ENCODE measurements at places on chromosomes 1 and 21. TPM values are rescaled to one million over a fixed set of nuclear protein-coding genes. Genes with fewer than 3 reads are reported as not detected.

The DNMT3L gene
- total RNA-seq = not detected

The TEX38 gene
- total RNA-seq = not detected

The LIPI gene
- total RNA-seq = not detected

The POFUT2 gene
- total RNA-seq = 87.3 TPM

The ECM1 gene
- total RNA-seq = 22.8 TPM

The NRDC gene
- 49.7 TPM for total RNA-seq

The PRELP gene
- total RNA-seq = 244 TPM

The NES gene
- 30.6 TPM for total RNA-seq

The IVL gene
- total RNA-seq = 0.27 TPM

The PDPN gene
- 20.7 TPM for total RNA-seq

The SIM2 gene
- total RNA-seq = not detected

The TRMT1L gene
- total RNA-seq = 18.7 TPM

The SLC9C2 gene
- not detected for total RNA-seq

The CNKSR1 gene
- 17.5 TPM for total RNA-seq

The CA6 gene
- total RNA-seq = not detected

The NBPF3 gene
- 4.2 TPM for total RNA-seq

DNA sequence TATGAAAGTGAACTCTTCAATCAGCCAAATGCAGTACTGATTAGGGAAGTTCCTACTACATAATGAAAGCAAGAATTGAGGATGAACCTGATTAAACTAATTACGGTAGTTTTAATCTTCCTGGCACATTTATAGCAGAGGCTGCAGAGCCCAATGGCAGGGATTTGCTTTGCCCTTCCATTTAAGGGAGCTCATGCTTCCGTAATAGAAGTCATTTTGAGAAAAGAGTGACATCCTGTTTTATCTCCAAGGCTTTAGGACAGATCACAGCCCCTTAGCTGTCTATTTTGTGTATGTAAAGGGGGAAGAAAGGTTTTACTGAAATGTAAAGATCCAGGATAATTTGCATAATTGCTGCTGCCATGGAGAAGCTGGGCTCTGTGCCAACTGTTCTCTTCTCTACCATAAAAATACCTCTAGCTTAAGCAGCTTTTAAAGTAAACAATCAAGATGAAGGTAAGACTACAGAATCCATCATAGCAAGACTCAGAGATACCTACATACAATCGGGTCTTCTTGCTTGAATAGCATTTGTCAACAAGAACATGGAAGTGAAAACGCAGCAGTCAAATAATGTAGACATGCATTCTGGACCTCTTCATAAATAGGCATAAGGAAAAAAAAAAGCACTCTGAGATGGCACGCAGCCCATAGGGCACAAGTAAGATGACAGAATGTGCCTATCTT is 62.5 kb downstream of the ASH1L start:
- no peak for DNase-seq

GRCh38 chr1:94111879-94112278 is 9.1 kb downstream of the ABCA4 start:
- DNase-seq = no peak

DNA sequence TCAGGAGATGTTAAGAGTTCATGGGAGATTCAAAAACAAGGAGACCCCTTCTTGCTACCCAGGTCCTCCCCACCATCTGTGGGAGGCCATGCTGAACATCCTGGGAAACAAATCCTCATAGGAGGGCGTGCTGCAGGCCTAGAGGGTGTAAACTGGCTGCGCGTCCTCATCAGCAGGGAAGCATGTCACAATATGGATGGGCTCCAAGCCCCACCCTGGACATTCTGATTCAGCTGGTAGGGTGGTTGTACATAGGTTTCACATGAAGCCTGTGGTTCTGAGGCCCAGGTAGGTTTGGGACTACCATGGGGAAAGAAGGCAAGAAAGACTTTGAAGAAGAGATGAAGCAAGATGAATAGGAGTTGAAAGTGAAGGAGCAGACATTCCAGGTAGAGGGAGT is 44.6 kb upstream of the IFNLR1 start:
- no peak for DNase-seq

- DNase-seq = no peak
These were observed 25.6 kb upstream of the TTLL10 start for GRCh38 chr1:1148061-1148460.

- DNase-seq = no peak
These were observed 21.0 kb upstream of the TMEM52 start for GRCh38 chr1:1940123-1940425.

DNA sequence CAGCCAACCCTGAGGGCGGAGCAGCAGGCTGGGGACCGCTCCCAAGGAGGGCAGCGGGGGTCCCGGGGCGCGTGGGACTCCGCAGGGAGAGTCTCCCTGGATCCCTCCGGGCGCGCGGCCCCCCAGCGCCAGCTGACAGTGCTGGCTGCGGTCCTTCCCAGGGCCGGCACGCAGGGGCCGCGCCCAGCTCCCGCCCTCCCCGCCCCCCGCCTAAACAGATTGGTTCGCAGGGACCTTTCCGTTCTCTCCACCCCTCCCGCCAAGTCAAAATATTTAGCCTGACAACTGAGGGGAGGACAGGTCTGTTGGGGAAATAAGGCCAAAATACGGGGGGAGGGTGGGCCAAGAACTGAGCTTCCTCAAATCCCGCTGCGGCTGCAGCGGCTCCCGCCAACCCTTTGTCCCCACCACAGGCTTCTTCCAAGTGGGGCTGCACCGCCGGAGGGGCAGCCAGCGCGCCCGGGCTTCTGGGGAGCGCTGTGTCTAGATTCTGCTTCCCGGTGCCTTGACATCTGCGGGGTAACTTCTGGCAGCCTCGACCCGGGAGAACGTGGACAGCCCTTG is at the start of gene INSRR:
Gene INSRR, minus strand, starts transcription at position 159 of the 564 bp plus-strand sequence. CDS start 496 bp downstream, outside the sequence.
- no peak for DNase-seq

DNA sequence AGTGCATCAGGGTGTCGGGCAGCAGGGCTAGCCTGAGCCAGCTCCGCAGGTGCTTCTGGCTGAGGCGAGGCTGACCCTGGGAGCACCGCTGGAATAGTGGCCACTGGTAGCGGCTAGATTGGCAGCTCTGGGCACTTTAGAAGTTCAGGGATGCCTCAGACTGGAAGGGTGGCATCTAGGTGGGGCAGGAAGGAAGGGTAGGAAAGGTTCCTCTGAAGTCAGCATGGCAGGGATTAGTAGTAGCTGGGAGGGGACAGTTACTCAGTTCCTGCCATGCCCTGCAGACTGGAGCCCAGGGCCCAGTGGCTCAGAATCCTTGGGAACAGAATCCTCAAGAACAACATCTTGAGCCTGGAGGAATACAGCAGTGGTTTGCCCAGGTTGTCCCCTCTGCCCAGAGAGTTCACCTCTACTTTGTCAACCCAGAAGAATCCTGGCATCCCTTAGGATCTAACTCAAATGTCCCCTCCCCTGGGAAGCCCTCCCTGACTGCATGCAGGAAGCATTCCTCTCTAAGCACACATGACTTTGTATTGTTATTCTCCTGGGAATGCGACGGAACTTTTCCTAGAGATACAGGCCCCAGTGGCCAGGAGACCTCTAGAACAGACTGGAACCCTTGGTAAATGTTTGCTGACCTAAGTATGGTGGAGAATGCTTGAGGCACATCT is 39.5 kb upstream of the BCAR3 start:
- no peak for DNase-seq

DNA sequence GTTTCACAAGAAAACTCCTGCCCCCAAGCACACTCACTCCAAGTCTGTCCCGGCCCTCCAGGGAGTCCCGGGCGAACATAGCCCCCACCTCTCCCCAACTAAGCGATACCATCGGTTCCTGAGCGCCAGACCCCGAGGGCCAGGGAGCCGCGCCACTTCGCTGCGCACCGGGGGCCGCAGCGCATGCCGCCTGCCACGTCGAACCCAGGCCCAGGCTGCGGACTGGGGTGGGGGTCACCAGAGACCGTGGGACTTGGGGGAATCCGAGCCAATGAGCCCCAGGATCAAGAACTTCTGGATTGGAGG is 801 bp downstream of the RSPO1 start:
- no peak for DNase-seq

DNA sequence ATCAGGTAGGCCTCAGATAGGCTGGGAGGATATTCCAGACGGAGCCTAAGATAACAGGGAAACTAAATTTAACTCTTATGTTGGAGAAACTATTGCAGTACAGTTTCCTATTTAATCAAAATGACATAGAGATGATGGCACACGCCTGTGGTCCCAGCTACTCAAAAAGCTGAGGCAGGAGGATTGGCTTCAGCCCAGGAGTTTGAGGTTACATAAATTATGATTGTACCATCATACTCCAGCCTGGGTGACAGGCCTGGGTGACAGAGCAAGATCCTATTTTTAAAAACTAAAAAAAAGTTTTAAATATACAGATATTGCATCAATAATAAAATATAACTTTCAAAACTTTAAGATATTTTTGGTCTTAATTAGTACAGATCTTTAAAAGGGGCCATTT is 25.2 kb upstream of the TAL1 start:
- DNase-seq = no peak

DNA sequence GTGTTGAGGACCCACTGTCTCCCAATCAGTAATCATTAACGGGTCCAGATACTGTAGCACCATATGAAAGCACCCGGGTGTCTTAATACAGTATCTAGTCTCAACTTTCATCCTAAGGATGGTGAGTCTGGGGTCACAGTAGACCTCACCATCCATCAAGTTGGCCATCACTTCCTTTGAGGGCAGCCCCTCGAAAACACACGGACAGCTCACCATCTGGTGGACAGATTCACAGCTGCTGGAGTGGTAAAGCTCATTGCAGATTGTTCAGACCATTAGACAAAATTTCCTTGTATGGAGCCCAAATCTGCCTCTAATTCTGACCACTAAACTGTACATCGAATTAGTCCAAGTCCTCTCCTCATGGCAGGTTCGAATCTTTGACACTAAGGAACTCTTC is 123.1 kb downstream of the PGBD5 start:
- no peak for DNase-seq

GRCh38 chr1:61160526-61160925 is 78.2 kb downstream of the NFIA start:
- no peak for DNase-seq

DNA sequence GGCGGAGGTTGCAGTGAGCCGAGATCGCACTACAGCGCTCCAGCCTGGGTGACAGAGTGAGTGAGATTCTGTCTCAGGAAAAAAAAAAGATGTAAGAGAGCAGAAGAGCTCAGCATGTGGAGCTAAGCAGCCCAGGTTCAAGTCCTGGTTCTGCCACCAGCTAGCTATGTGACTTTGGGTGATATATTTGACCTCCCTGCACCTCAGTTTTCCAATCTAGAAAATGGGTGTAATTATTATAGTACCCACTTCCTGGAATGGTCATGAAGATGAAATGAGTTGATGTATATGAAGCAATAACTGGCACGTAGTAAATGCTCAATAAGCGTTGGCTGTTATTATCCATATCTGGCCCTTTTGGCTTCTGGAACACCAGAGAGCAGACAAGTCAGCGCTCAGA is 38.2 kb downstream of the CAMK2N1 start:
- DNase-seq = no peak

- no peak for DNase-seq
These were observed 56.9 kb downstream of the LDLRAD2 start for GRCh38 chr1:21868941-21869454.

DNA sequence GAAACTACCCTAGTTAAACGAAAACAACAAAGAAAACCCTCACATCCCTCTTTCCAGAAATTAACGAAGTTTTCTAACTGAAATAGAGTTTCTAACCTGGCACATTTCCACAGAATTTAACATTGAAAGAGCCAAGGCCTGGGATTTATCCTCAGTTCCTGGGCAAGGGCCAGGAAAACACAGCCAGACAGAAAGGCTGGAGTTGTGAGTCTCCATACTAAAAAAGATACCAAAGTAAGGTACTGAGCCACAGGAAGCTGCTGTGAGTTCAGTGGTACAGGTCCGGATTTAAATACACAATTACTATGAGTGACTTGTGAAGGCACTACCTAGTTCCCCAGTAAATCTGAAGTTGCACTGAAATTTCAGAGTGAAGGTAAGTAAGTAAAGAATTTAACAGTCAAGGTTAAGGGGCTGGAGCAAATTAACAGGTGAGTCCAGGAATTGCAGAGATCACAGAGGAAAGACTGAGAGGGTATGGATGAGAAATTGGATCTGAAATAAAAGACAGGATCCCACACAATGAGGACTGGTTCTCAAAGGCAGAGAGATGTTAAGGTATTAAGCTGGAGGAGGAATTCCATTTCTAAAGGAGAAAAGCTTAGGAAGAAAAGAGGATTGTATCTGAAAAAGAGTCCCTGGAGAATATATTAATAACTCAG is 905 bp downstream of the LIX1L start:
- no peak for DNase-seq

GRCh38 chr1:118104951-118105350 is 80.1 kb downstream of the SPAG17 start:
- DNase-seq = no peak

DNA sequence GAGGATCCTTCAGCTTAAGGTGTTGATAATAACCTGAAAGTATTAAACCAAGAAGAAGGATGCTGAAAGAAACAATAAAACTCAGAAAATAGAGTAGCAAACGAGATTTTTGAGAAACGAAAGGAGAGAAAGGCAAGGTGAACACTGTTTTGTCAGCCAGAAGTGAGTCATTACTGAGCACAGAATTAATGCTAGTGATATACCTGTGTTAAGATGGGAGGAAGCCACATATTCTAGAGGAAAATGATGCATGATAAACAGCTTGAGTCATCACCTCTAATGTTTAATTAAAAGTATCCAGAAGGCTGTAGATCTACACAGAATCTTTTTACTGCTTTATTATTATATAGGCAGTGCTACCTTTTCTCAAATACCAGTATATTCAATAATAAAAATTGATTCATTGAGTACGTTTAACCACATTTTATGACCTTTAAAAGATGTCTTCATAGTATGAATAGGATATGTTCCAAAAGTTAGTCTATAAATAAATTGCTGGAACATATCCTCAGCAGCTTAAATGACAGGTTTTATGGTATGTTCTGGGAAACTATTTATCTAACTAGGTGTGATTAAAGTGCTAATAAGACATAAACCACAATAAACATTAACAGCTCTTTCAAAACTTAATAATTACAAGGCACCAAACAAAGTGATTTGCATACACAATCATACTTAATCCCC is 10.3 kb downstream of the SH3GLB1 start:
- DNase-seq = no peak

- no peak for DNase-seq
These were observed 2.5 kb upstream of the UBASH3A start for GRCh38 chr21:42401154-42401553.

- no peak for DNase-seq
These were observed 750 bp downstream of the RHOU start for GRCh38 chr1:228735871-228736586.

- no peak for DNase-seq
These were observed 43.4 kb downstream of the KIAA1614 start for GRCh38 chr1:180956028-180956640.
